ENCODE measurements at places on chromosomes 5 and 9.
A peak's percentile ranks its signal among the peaks of the same experiment; 100 is the strongest.

GRCh38 chr5:113478691-113479090 lies 9.6 kb downstream of the MCC start:
- DNase-seq, result no peak

DNA sequence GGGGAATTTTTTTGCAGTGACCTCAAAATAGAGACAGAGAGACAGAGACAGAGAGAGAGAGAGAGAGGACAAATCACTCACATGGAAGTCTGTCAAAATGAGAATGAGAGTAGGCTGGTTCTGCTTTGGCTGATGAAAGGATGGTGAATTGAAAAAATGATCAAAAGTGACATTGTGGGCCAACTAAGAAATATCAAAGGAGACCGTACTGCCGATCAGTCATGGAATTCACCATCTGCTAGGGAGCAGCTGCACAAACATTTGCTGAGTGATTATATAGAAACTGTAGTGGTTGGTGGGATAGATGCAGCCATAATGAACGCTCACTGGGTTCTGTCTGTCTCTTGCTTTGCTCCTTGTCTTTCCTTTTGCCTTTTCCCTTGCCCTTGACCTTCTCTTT lies 476.6 kb upstream of the SGCD start:
- DNase-seq, result no peak

DNA sequence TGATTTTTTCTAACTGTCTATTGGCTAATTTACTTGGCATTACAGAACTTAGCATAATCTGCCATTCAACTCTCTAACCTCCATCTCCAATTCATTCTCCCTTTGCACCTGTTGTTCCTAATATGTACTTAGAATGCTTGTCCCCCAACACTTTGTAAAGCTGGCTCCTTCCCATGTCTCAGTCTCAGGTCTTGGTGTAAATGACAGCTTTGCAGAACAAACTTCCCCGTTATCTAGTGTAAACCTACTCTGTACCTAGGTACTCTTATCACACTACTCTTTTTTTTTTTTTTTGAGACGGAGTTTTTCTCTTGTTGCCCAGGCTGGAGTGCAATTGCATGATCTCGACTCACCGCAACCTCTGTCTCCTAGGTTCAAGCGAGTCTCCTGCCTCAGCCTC lies 77.2 kb upstream of the CTNNA1 start:
- no peak for DNase-seq

- no peak for DNase-seq
Measured at GRCh38 chr9:12796601-12797000, 21.8 kb downstream of the LURAP1L start.

DNA sequence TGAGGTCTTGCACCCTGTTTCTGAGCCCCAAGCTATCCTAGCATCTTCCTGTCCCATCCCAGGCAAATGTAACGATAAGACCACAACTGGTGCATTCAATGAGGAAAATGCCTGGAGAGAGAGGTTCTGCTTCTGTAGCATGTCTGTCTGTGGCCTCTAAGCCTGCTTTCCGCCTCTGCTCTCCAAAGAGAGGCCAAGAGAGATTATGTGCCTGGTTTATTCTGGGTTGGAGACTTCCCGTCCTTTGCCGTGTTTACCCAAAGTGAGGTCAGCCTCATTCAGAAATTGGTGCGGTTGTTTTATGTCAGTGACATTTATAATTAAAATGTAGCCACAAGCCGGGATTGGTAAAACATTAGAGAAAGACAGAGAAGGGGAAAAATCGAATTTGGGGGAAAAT lies 77.8 kb downstream of the FGF1 start:
- no peak for DNase-seq

- no peak for DNase-seq
Measured at GRCh38 chr5:108102463-108102862, 279.4 kb downstream of the FBXL17 start.

GRCh38 chr5:43044181-43044914 lies 4.2 kb upstream of the ANXA2R start:
- peak; percentile 57 for DNase-seq

DNA sequence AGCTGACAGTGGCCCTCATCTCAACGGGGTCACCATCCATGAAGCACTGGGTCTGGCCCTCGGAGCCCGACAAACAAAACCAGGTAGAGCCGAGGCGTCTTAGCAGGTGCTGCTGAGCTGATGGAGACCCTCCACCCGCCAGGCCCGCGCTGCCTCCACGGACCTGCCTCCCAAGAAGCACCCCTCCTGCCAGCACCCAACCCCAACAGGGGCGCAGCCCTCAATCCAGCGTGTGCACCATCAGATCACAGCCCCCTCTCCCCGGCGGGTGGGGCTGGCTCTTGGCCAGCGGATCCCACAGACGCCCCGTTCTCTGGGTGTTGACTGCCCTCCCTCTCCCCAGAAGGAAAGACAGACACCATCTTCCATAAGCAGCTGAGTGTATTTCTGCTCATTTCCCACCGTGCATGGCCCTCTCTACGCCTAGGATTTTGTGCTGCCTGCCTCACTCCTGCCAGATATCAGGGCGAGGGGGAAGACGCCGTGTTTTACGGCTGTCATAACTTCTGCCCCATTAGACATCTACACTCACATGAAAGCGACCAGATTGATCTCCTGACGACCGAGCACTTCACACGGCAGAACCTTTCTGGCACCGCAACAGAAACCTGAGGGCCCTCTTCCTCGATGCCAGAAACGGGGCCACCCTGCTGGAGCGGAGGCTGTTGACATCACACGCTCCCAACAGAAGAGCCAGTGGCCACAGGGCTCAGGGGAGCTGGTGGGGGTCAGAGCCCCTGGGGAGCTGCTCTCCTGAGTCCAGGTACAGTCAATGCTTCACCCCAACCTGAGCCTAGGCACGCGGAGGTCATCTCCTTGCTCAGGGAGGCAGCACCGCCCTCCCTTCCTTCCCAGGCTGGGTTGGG lies 12.4 kb downstream of the NACC2 start:
- no peak for DNase-seq

GRCh38 chr5:39161578-39161977 lies 57.8 kb downstream of the FYB1 start:
- no peak for DNase-seq

GRCh38 chr5:58060996-58061395 lies 398.9 kb downstream of the PLK2 start:
- peak; percentile 64 for DNase-seq

All from iris pigment epithelial cell (primary cell).